Smooth muscle cell of the pulmonary artery (primary cell): ENCODE measurements at places on chromosomes 5 and 9. TPM values are rescaled to one million over a fixed set of nuclear protein-coding genes. Genes with fewer than 3 reads are reported as not detected.

DIPK1B gene
- total RNA-seq = 2.9 and 3.8 TPM in 2 replicates

GABRA1 gene
- 0.17 TPM in 1 of 2 replicates, not detected in the other for total RNA-seq

GPX3 gene
- 29.7 and 56.0 TPM in 2 replicates for total RNA-seq

FAXDC2 gene
- 4.3 and 7.4 TPM in 2 replicates for total RNA-seq
